Urinary bladder (tissue), 4 donors: ENCODE measurements at places on chromosomes 1 and 21. TPM values are rescaled to one million over a fixed set of nuclear protein-coding genes. Genes with fewer than 3 reads are reported as not detected.

The KAZN gene
- polyA plus RNA-seq: 7.2 TPM

The ARHGEF11 gene
- 23.8 TPM for polyA plus RNA-seq

The PODN gene
- polyA plus RNA-seq: 224 TPM

The AJAP1 gene
- polyA plus RNA-seq: 0.98 TPM

The SNRNP40 gene
- 28.7 TPM for polyA plus RNA-seq

The FMOD gene
- 46.0 TPM for polyA plus RNA-seq

The SPRR2G gene
- polyA plus RNA-seq: not detected

The LCE3E gene
- not detected for polyA plus RNA-seq

The CSF3R gene
- 4.7 TPM for polyA plus RNA-seq

The PRMT2 gene
- polyA plus RNA-seq: 145 TPM

The PATJ gene
- polyA plus RNA-seq: 6.6 TPM

The LRRC8B gene
- 1.8 TPM for polyA plus RNA-seq

The CNKSR1 gene
- 4.2 TPM for polyA plus RNA-seq

The PGLYRP4 gene
- 0.10 TPM for polyA plus RNA-seq

The PROX1 gene
- polyA plus RNA-seq: 1.4 TPM

The RCSD1 gene
- polyA plus RNA-seq: 19.9 TPM

The CAMK1G gene
- polyA plus RNA-seq: 0.11 TPM

The AMY2B gene
- 11.2 TPM for polyA plus RNA-seq

The SPRR5 gene
- polyA plus RNA-seq: not detected

The CHI3L2 gene
- 4.9 TPM for polyA plus RNA-seq

The MAN1C1 gene
- 26.4 TPM for polyA plus RNA-seq

The LAMTOR5 gene
- polyA plus RNA-seq: 209 TPM

The TMEM200B gene
- polyA plus RNA-seq: 40.7 TPM

The SAMSN1 gene
- 11.3 TPM for polyA plus RNA-seq

The TMOD4 gene
- polyA plus RNA-seq: 0.76 TPM

The SHC1 gene
- polyA plus RNA-seq: 110 TPM

The MAP3K21 gene
- polyA plus RNA-seq: 0.44 TPM

The PTGS2 gene
- polyA plus RNA-seq: 31.3 TPM

The APCS gene
- 1.1 TPM for polyA plus RNA-seq

The IL19 gene
- not detected for polyA plus RNA-seq

The TMEM52 gene
- polyA plus RNA-seq: 1.0 TPM

The ADAM30 gene
- not detected for polyA plus RNA-seq

The ATAD3A gene
- 18.8 TPM for polyA plus RNA-seq

The NUP210L gene
- 0.04 TPM for polyA plus RNA-seq

The NOTCH2NLA gene
- polyA plus RNA-seq: 17.6 TPM

The ABCG1 gene
- polyA plus RNA-seq: 16.3 TPM
